ENCODE measurements at places on chromosomes 1 and 21.

- DNase-seq, result no peak
Measured at GRCh38 chr1:87914396-87914795, 585.7 kb downstream of the LMO4 start.

DNA sequence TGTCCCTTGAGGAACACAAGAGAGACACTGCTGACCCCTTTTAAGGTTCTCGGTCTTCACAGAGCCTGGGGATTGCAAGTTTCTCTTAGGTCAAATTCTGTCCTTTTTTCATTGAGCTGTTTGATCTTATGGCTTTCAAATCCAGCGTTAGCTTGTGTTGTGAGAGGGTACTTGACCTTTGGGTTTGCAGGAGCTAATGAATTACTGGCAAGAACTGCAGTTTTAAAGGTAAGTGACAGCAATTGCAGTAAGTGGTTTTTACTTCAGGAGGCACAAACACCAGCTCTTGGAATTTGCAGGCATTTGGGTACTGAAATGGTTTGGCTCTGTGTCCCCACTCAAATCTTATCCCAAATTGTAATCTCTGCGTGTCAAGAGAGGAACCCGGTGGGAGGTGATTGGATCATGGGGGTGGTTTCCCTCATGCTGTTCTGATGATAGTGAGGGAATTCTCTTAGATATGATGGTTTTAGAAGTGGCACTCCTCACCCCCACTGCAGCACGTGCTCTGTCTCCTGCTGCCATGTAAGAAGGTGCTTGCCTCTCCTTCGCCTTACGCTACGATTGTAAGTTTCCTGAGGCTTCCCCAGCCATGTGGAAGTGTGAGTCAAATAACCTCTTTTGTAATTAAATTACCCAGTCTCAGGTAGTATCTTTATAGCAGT is 134.5 kb upstream of the LYPLAL1 start:
- no peak for DNase-seq

DNA sequence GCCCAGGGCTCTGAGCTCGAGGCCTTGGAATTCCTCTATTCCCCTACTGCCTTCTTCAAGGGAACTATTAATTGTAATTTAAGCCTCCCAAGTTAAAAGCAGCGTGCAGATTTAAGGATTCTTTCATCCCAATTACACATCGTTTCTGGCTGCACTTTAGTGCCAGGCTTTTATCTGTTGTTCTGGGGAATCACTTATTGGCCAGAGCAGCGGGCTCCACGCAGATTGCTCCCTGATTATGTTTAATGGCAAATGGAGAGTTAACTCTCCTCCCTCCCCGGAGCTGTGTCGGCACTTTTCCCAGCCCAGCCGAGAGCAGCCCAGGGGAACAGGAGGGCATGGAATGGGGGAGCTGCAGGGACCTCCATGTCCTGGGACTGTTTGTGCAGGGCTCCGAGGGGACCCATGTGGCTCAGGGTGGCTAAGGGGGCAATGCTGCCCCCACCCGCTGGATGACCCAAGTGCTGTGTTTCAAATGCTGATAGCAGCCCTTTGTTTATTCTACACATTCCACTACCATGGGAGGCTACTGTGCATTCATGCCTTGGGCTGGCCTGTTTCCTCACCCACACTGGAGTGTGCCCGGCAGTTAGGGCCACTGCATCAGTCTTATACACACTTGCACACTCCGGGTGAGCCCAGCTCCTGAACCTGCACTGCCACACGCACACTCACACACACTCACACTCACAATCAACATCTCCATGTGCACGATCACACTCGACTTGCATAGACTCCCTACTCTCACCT is 93.3 kb upstream of the POU3F1 start:
- no peak for DNase-seq

DNA sequence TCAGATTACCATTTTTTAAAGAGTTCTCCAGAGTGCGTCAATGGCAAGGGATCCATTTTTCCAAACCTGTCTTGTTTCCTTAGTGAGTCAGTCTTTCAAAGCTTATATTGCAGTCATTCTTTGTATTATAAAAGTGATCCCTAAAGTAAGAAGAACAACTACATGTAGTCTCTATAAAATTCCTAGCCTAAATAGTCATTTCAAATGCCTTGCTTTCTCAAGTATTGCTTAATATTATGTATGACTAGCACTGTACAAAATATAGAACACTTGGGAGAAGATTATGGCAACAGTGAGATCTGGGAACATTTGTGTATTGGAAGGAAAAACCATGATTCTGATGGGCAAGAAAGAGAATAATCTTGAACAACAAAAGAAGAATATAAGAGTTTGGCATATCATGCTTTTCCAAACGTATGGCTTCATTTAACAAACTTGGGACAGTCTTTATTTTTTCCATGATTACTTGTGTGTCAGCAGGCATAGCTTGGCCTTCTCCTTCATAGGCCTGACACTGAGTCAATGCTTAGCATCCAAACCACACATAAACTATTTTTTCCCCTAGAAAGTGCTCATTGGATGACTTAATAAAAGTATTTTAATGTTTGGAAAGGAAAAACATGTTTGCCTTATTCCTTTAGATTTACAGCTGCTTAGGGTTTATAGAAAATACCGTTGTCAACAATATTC is 547.4 kb downstream of the LTN1 start:
- no peak for DNase-seq

- no peak for DNase-seq
Measured at GRCh38 chr21:32921632-32922230, 104.0 kb upstream of the OLIG2 start.

GRCh38 chr1:212109728-212110127 is 74.2 kb downstream of the DTL start:
- DNase-seq, result no peak

DNA sequence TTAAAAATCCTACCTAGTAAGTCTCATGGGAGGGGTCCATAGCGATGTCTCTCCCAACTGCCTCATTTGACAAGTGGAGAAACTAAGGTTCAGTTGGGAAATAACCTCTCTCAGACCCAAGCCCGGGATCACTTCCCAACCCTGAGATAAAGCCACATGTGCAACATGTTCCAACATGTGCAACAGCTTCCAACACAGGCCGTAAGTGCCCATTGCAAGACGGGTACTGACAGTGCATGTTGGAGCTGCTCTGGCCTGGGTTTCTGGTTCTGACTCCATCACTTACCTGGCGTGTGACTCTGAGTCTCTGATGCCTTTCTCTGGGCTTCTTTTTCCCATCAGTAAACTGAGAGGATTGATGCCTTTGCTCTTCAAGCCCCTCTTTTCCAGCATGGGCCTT is 38.0 kb upstream of the FOXO6 start:
- no peak for DNase-seq

DNA sequence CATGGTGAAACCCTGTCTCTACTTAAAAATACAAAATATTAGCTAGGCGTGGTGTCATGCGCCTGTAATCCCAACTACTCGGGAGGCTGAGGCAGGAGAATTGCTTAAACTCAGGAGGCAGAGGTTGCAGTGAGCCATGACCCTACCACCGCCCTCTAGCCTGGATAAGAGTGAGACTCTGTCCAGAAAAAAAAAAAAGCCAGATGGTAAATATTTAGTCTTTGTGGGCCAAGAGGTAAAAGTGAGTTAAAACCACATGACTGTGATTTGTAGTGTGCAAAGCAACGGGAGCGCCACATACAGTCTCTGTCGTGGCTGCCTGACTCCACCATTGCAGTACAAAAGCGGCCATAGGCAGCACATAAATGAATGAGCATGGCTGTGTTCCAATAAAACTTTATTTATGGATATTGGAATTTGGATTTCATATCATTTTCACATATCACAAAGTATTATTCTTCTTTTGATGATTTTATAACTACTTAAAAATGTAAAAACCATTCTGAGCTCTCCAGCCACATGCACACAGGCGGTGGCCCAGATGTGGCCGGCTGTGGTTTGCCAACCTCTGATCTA is 51.8 kb upstream of the CASZ1 start:
- no peak for DNase-seq

DNA sequence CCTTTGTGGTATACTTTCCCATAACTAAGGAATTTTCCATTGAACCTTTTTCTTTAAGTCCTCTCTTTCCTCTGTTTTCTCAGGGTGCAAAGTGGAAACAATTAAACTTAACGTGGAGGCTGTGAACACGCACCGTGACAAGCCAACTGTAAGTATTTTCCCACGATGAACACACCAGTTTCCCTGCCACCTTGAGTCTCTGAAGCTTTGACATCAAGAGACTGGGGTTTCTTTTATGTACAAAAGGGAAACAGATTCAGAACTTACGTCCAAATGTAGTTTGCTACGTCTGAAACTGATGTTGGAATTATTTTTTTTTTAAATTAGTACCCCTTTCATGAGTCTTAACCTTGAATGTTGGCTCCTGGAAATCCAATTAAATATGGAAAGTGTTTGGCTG is 17.2 kb upstream of the C4BPB start:
- no peak for DNase-seq

DNA sequence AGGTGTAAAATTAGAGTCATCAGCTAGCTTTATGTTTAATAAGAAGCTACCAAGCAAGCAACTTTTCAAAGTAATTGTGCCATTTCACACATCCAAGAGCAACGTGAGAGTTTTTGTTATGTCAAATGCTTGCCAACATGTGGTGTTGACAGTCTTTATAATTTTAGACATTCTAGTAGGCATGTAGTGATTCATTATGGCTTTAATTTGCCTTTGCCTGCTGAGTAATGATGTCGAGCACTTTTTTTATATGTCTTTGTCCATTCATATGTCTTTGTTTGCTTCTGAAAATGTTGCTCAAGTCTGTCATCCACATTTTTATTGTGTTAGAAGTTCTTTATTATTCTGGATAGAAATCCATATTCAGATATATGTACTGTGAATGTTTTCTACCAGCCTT is 21.4 kb upstream of the CHIT1 start:
- DNase-seq, result no peak

DNA sequence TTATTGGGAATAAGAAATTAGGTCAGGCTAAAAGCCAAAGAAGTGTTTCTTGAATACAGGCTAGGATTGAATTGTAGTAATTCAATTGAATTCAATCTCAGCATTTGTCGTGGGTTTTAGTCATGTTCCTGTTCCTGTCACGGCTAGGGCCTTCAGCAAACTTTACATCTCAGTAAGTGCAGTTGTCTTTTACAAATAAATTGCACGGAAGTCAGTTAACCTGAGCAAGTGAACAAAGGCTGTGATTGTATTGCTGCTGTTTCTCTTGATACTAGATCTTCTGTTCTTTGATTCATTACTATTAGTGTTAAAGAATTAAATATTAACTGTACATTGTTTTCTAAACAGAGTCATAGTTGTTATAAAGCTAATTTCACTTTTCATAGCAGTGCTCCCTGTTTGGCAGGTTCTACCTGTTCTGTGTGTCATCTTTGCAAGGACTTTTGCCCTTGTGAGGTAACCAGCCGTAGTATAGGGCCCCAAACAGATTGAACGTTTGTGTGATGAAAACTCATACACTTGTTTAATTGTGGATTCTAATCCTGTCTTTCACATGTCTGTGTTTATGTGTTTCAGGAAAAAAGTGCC is 164.4 kb downstream of the EDEM3 start:
- no peak for DNase-seq

GRCh38 chr1:83706354-83706938 is 292.5 kb downstream of the TTLL7 start:
- no peak for DNase-seq

- DNase-seq, result peak; percentile 45
Measured at GRCh38 chr1:22611530-22611947, 24.9 kb upstream of the C1QA start.

- no peak for DNase-seq
Measured at GRCh38 chr1:245687636-245688535, 533.1 kb downstream of the KIF26B start.

DNA sequence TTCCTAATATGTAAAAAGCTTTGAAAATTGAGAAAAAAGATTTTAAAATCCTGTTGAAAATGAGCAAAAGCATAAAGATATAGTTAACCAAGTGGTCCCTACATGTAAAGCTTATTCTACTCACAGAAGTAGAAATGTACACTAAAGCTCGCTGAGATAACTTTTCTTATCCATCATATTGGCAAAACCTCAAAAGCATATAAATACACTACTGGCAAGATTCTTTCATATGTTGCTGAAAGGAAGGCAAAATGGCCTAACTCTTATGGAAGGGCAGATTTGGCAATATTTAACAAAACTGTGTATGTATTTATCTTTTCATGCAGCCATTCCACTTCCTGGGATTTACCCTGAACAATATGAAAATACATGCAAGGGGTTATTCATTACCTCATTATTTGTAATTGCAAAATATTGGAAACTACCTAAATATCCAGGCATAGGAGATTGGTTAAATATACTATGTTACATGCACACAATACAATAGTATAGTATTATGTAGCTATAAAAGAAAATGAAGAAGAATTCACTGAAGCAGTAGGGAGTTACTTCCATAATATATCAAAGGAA is 43.2 kb upstream of the LYPLAL1 start:
- DNase-seq, result no peak

DNA sequence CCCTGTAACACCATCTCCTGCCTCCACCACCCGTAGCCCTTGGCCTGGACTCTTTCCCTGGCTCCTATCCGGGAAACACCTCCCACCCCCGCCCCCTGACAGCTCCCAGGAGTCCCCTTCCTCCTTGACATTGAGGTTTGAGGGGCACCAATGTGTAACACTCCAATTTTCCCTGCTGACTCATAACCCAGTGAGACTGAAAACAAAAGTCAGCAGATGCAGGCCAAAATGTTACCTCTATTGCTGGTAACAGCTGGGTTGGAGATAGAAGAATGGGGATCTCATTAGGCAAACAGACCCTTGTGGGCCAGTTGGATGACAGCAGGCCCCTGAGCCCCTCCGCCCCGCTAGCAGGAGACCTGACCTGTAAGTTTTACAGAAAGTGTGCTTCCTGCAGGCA is 237.2 kb downstream of the KAZN start:
- no peak for DNase-seq

- DNase-seq, result no peak
Measured at GRCh38 chr21:34887105-34887442, 162.0 kb downstream of the RUNX1 start.

DNA sequence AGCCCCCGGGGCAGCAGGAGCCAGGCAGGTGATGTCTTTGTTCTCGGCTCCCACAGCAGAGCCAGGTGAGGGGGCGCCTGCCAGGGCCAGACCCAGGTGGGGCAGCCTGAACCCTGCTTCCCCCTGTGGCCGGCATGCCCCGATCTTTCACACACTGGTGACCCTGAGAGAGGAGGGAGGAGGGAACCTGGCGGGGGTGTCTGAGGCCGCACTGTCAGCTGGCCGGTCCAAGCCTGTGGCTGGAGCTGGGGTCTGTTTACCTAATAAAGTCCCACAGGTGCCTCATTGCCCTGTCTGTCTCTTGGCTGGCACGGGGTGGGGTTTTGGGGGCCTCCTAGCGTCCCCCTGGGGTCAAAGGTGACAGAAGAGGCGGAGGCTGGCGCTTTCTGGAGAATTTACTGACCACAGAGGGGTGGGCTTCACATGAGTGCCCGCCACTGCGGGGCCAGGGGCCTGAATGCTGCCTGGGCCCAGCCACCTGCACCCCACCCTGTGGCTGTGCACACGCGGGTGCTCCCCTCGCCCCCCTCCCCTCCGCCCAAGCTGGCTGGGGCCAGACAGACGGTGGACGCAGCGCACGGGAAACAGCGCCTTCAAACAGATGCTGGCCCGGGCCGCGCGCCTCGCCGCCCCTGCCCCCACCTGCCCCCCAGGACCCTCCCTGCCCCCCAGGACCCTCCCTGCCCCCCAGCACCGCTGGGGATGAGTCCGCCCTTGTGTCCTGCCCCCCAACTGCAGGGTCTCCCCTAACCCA is 5.8 kb downstream of the TMEM240 start:
- DNase-seq, result no peak

All from HTR-8/SVneo (cell line).